NCI-H1436 treated with DMSO at 0.1 percent for 48 hours (cell line): ENCODE measurements at places on chromosomes 12 and 14.

GRCh38 chr14:98374136-98374535 is 897.9 kb downstream of the BCL11B start:
- no peak for DNase-seq

DNA sequence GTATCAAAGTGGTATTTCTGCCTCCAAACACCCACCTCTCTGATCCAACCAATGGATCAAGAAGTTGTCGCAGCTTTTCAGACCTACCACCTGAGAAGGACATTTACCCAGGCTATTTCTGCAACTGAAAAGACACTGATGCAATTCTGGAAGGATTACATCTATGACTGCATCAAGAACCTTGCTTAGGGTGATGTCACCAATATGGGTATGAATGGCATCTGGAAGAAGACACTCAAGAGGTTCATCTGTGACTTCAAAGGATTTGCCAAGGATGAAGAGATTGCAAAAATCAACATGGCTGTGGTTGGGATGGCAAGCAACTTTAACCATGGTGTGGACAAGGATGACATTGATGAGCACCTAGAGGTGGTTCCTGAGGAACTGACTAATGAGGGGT is 154.2 kb downstream of the PCNX1 start:
- DNase-seq, result no peak

DNA sequence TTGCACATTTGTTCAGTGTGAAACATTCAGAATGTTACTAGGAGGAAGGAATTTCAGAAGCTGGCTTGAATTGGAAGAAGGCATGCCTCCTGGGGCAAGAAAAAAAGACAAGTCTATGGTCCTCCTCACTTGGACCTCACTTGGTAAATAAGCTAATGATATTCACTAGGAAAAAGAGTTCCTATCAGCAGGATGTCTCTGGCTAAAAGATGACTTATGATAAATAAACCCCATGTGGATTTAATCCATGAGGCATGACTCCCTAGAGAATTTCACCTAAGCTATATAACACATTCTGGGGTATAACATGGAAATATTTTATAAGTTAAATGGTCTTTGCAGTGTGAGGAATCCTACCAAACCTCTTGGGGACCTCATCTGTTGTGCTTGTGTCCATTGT is 199.9 kb downstream of the LRIG3 start:
- no peak for DNase-seq

GRCh38 chr14:42671636-42672035 is 1065.0 kb downstream of the LRFN5 start:
- no peak for DNase-seq

- DNase-seq, result no peak
Measured at GRCh38 chr12:32650508-32650907, 28.6 kb upstream of the DNM1L start.

DNA sequence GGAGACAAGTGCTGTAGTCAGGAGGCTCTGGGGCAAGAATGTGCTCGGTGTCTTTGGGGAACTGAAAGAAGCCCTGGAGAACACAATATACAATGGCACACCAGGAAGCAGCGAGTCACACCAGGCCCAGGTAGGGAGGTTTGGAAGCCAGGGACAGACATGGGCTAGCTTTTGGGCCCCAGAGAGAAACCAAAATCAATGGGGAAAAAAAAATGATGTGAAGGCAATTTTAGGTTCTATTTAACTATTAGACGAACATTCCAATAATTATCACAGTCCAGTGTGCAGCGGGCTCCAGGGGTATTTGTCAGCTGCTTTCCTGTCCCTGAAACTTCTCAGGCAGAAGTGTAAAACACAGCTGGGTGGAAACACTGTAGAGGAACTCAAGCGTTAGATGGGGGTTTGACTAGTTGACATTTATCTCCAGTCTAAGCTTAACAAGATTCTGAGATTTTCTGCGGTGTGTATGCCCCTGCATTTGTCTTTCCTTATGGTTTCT is 21.8 kb upstream of the EGLN3 start:
- DNase-seq, result no peak

DNA sequence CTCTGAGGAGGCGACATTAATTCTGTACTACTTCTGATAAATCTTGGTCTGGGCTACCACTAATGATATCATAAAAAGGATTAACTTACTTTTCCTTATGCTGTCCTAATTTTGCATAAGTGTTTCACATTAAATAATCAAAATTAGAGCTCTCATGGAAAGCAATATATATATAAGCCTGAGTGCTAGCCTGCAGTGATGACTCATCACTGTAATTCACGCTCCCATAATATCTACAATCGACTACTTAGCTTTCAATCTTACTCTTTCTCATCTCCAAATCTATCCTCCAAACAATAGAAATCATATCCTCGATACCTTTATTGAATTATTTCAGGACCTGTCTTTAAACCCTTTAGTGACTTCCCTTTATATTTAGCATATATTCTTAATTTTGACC is 701.3 kb downstream of the RERGL start:
- DNase-seq, result no peak

- no peak for DNase-seq
Measured at GRCh38 chr14:93148979-93149378, 33.3 kb upstream of the ITPK1 start.

GRCh38 chr14:90630171-90630806 is 185.9 kb downstream of the TTC7B start:
- no peak for DNase-seq

GRCh38 chr12:30529489-30530269 is 166.0 kb downstream of the IPO8 start:
- no peak for DNase-seq

- DNase-seq, result no peak
Measured at GRCh38 chr12:13005649-13006048, 5.6 kb upstream of the HEBP1 start.

GRCh38 chr12:22800332-22800731 is 175.4 kb downstream of the ETNK1 start:
- no peak for DNase-seq

GRCh38 chr12:84704856-84705255 is 207.7 kb downstream of the SLC6A15 start:
- DNase-seq, result no peak

GRCh38 chr12:53938326-53939140 is at the start of gene HOXC13:
TSS of gene HOXC13 (plus strand) at chr12:53938831. CDS start at chr12:53938907, 76 bp downstream.
- DNase-seq, result no peak

DNA sequence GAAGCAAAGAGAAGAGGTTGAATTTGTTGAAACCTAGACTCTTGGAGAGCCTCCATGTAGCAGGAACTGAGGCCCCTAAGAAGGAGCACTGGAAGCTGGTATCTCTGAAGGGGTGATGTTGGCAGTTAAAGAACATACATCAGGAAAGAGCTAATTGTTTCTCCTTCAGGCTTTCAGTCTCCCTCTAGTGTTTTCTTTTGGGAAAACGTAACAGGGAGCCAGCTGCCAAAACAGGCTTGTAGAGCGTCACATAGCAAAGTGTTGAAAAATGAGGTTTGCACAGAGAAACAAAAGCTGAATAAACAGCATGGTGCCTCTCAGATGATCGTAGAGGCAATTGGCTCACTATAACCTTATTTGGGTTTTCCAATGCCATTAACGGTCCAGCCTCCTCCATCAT is 46.9 kb upstream of the CAND1 start:
- DNase-seq, result no peak

- DNase-seq, result no peak
Measured at GRCh38 chr12:76259660-76260389, 88.4 kb downstream of the BBS10 start.

DNA sequence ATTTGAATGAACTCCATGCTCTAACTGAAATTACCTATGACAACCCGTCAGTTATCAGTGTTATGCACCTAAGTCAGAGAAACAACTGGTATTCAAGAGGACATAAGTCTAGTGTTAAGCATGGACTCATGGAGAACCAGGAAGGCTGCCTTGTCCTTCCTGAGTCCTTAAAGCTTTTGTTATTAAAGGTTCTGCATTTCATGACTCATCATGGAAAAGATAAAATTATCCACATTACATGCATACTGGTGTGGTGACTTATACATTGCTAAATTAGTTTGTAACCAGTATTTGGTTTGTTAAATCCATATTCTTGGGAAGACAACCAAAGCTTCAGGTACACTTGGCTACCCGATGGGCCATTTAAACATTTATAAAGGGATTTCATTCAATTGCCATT is 6.5 kb upstream of the OR4E1 start:
- DNase-seq, result no peak

GRCh38 chr14:54654605-54655004 is 87.7 kb downstream of the SAMD4A start:
- no peak for DNase-seq

DNA sequence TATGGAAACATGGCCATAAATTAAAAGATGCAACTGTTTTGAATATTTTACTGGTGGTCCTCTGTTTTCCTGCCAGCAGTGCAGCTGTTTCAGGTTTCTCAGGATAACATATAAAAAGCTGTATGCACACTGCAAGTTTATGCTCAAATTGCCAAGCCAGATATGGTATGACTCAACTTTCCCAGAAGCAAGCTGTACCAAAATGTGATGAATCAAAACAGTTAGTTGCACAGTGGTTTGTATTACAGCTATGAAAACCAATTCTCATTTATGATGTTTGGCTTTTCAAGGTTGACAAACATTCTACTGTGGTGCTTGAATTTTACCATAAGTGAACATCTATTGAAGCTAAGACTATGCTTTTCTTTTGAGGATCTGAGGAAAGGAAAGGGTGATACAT is 15.5 kb downstream of the TRMT5 start:
- DNase-seq, result no peak

- DNase-seq, result no peak
Measured at GRCh38 chr12:89250213-89250612, 102.1 kb downstream of the DUSP6 start.

DNA sequence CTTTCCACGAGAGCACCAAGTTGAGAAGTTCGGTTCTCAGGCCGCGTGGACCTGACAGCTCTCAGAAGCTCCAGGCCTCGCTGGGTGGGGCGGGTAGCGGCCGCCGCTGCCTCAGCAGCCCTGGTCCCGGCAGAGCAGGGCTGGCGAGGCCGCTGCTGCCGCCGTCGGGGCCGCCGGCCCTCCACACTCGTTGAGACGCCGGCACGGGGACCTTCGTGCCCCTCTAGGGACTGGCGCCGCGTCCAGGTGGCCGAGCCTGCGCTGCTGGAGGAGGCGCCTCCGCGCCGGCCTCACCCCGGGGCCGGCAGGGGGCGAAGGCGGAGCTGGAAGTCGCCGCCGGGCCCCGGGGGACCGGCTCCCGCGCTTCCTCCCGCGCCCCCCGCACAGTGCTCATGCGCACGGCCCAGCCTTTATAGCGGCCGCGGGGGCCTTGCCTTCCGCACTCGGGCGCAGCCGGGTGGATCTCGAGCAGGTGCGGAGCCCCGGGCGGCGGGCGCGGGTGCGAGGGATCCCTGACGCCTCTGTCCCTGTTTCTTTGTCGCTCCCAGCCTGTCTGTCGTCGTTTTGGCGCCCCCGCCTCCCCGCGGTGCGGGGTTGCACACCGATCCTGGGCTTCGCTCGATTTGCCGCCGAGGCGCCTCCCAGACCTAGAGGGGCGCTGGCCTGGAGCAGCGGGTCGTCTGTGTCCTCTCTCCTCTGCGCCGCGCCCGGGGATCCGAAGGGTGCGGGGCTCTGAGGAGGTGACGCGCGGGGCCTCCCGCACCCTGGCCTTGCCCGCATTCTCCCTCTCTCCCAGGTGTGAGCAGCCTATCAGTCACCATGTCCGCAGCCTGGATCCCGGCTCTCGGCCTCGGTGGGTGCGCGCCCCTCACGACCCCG is at the start of gene COCH:
TSS of gene COCH (plus strand) at position 440 of the 879 bp plus-strand sequence. CDS start at position 820, 380 bp downstream.
- DNase-seq, result no peak

GRCh38 chr12:88884600-88884999 is 304.3 kb upstream of the KITLG start:
- no peak for DNase-seq

GRCh38 chr14:100334904-100335303 is 11.8 kb downstream of the SLC25A47 start:
- DNase-seq, result no peak

- DNase-seq, result no peak
Measured at GRCh38 chr12:4909734-4910501, at the start of gene KCNA1. TSS of gene KCNA1 (plus strand) at chr12:4909905. CDS start at chr12:4911379, 1,474 bp downstream.

- DNase-seq, result no peak
Measured at GRCh38 chr14:24249230-24250021, 7.0 kb upstream of the TINF2 start.

DNA sequence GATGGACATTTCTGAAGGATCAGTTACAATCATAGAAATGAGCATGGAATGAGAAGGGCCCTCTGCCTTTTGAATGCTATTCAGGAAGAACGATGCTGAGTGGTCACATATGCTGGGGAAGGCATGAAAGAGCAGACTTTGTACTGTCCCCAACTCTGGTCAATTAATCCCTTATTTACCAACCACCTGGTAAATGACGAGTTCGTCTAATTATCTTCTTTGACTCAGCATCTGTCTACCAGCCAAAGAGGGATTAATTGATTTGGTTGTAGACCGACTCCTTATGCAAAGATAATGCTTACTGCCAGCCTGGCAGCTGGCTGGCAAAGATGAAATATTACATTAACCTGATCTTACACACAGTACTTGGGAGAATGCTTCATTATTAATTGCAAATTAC is 152.2 kb downstream of the CHST11 start:
- DNase-seq, result peak; percentile 52

GRCh38 chr12:121626853-121627640 is 717 bp downstream of the ORAI1 start:
- no peak for DNase-seq

- DNase-seq, result no peak
Measured at GRCh38 chr14:34671716-34672115, 41.8 kb upstream of the SNX6 start.

- DNase-seq, result no peak
Measured at GRCh38 chr12:100489251-100489820, 15.7 kb downstream of the NR1H4 start.

DNA sequence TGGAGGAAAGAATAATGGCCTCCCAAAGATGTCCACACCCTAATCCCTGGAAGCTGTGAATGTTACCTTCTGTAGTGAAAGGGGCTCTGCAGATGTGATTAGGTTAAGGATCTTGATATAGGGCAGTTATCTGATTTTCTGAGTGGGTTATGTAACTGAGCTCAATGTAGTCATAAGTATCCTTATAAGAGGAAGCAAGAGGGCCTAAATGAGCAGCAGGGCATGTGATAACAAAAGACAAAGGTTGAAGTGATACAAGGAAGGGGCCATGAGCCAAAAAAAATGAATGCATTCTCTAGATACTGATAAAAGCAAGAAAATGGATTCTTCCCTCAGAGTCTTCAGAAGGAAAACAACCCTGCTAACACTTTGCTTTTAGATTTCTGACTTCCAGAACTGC is 78.8 kb downstream of the OSBPL8 start:
- no peak for DNase-seq

GRCh38 chr14:103116636-103117035 is 6.6 kb upstream of the TNFAIP2 start:
- DNase-seq, result no peak
